Non-pigmented ciliary epithelial cell (primary cell): ENCODE measurements at places on chromosomes 13 and 19.

DNA sequence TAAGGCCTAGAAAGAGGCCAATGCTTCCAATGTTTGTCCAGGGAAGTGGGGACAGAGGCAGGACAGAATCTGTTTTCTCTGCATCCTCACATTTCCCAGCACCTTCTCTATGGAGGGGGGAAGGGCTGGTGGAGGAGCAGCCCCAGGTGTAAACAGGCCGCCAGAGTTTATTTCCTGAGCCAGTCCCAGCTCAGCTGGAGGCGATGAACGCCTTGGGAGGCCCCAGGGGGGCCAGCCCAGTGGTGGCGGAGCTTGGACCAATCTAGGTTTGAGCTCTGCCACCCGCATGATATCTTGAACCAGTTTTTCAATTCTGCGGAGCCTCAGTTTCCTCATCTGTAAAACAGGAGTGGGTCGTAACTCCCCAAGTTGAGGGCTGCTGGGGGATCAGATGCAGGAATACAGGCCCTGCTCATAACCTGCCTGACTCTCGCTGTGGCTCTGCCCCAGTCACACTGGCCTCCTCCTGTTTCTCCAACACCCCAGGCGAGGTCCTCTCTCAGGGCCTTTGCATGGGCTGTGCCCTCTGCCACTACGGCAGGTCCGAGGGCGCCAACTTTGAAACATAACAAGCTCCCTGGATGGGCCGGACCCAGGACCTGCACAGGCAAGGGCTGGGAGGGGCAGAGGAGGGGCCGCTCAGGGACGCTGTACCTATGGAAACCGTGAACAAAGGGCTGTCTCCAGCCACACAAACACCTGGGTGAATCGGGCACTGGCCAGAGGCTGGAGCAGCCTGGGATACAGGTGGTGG, 1.1 kb downstream of the TNFAIP8L1 start:
- no peak for DNase-seq

DNA sequence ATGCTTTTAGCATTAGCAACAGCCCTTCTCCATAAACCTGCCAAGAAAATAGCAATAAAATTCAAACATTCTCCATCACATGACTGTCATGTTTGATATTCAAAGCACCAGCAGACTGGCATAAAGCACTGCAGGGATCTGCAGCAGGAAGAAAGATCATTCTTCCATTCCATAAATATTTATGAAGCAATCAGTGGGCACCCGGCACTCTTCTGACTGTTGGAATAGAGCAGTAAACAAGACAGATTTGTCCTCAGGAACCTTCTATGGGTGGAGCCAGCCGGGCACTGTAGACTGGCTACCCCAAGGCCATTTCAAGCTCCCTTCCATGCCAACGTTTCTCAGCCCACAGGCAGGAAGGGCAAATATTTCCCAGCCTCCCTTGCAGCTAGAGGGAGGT, 25.5 kb downstream of the PLA2G4C start:
- DNase-seq = no peak

DNA sequence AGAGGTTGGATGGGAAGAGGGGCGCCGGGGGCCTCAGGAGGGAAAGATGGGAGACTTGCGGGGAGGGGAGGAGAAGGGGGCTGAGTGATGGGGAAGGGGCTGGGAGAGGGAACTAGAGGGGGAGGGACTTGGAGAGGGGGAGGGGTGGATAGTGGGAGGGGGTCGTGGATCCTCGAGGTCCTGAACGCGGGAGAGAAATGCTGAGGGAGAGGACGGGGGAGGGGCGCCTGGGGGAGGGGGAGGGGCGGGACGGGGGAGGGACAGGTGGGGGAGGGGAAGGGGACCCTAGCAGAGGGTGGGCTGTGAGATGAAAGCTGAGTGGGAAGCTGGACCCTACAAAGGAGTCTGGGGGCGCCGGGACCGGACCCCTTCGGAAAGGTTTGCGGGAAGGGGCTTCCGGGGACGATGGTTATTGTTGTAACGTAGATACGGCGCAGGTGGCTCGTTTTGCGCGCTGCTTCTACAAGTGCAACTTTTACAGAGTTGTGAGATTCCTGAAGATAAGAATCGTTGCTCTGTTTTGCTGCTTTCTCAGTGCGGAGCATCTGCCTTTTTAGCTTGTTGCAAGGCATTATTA, 418 bp downstream of the ZNF444 start:
- DNase-seq = no peak

DNA sequence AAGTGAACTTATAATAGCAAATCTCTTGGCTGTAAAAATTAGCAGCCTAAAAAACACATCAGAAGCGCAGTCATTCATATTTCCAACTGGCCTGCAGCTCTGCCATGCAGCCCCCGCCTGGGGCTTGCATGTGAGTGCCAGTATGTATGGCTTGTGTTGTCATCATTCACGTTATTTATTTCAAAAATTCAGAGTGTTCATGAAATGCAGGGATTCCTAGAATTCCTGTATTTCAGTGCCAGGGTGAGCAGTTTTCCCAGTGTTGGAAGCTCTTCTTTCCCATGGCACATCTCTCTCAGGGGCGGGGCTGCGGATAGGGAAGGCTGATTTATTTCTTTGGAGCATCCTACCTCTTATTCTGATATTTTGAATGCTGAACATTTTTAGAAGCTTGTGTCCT, 234.6 kb downstream of the FGF9 start:
- no peak for DNase-seq

DNA sequence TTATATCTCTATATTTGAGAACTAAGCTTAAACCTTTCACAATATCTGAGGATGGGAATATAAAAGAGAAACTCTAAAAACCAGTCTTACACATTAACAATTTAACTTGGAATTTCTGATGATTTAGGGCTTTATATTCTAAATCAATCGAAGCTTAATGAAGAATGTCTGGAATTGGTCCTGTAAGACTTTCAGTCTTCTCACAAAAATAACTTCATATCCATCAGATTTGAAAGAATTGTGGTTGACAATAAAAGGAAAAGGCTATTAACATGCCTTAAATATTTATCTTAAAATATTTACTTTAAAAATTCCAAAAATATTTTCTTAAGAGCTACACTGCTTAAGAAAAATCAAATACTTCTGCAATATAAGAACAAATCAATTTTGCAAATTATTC, 27.3 kb downstream of the MYCBP2 start:
- no peak for DNase-seq

GRCh38 chr13:111632906-111633305, 312.5 kb downstream of the TEX29 start:
- DNase-seq = no peak

GRCh38 chr19:40465025-40465556, 454 bp downstream of the BLVRB start:
- DNase-seq = no peak
